HFFc6 (cell line): ENCODE measurements at places on chromosomes 3 and 15.

GRCh38 chr3:171460725-171461524 lies 720 bp upstream of the TNIK start:
- H3K4me1 ChIP-seq = peaks cover 44% of the 10 kb centered on the region
- peaks cover 6% of the 10 kb centered on the region; the same call in 1 of the 2 replicates for H3K36me3 ChIP-seq
- H3K27ac ChIP-seq = peak overlapping the region; percentile 59
- H3K27me3 ChIP-seq = no peaks in the 10 kb centered on the region; the same call in 1 of the 2 replicates

GRCh38 chr3:160822936-160823335 lies 66.9 kb downstream of the PPM1L start:
- no peak overlapping the region for H3K27ac ChIP-seq
- no peaks in the 10 kb centered on the region for H3K36me3 ChIP-seq
- H3K27me3 ChIP-seq = peaks cover 3% of the 10 kb centered on the region; the same call in 1 of the 2 replicates
- no peak for DNase-seq
- H3K4me3 ChIP-seq = no peak overlapping the region

DNA sequence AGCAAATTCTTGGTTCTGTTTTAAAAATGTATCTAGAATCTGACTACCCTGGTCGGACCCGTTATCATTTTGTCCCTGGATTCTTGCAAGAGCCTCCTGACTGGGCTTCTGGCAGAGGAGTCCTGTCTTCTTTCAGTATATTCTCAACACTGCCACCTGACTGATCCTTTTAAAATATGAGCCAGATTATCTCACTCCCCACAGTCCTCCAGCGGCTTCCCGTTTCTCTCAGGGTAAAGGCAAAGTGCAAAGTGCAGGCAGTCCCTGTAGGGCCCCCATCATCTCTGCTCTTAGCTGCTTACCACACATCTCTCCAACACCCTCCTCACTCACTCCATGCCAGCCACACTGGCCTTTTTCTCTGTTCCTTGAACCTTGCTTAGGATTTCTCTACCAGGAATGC lies 28.4 kb downstream of the CRTC3 start:
- H3K4me1 ChIP-seq = peaks cover 82% of the 10 kb centered on the region
- peaks cover 12% of the 10 kb centered on the region for H3K36me3 ChIP-seq
- H3K4me3 ChIP-seq = peak overlapping the region; percentile 65
- H3K27ac ChIP-seq = peak overlapping the region; percentile 95

DNA sequence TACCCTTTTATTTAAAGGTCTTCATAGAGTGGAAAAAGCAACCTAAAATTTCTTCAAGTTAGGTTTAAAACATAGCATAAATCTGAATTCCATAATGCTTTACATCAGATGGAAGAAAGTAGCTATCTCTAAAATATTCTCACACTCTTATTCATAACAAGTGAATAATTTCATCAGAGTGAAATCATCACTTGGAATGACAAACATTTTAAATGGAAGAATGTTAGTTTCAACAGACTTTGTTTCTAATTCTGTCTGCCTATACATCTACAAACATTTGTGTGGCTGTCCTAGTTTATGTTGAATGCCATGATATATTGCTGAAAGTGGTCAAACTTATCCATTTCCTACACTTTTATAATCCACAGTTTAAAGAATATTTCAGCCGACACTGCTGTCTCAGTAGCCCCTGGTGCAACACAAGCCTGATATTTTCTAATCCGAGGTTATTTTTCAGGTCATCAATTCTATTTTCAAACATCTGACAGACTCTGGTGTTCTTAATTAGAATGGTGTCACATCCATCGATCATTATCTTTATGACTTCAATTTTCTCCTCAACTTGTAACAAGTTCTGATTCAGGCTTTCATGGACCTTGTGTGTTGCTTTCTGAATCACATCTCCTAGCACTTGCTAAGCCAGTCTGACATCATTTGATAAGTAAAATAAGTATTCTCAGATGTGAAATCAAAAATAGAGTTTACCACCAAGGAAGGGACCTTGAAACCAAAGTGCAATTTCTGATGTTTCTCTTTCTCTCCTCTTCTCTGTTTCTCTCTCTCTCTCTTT lies 17.1 kb upstream of the CNTN3 start:
- peaks cover 67% of the 10 kb centered on the region for H3K4me1 ChIP-seq
- peak overlapping the region; percentile 76 for H3K27ac ChIP-seq
- no peaks in the 10 kb centered on the region for H3K36me3 ChIP-seq
- H3K4me3 ChIP-seq = peak overlapping the region; percentile 78

DNA sequence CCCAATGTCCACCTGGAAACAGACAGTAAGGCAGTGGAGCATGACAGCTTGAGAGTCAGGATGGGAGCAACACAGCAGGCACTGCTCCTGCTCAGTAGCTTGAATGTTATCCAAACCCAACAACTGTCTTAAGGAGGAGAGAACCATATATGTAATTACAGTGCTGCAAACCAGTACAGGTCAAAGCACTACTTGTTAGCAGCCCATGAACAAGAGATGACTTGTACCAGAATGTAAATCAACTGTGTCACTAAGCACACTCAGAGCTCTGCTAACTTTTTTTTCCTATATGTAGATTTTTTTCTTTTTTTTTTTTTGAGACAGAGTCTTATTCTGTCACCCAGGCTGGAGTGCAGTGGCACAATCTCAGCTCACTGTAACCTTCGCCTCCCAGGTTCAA lies 87.1 kb downstream of the ANO10 start:
- DNase-seq = no peak
- H3K27ac ChIP-seq = no peak overlapping the region
- peaks cover 12% of the 10 kb centered on the region for H3K4me1 ChIP-seq
- no peaks in the 10 kb centered on the region for H3K27me3 ChIP-seq
- no peaks in the 10 kb centered on the region; the same call in 1 of the 2 replicates for H3K36me3 ChIP-seq
- no peak overlapping the region for H3K4me3 ChIP-seq

DNA sequence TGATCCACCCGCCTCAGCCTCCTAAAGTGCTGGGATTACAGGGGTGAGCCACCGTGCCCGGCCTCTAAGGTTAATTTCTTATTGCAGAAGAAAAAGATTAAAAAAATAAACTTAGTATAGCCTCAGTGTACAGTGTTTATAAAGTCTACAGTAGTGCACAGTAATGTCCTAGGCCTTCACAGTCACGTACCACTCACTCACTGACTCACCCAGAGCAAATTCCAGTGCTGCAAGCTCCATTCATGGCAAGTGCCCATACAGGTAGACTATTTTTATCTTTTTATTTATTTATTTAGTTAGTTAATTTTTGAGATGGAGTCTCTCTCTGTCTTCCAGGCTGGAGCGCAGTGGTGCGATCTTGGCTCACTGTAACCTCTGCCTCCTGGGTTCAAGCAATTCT lies 3.2 kb upstream of the FLNB start:
- H3K27ac ChIP-seq = peak overlapping the region; percentile 99
- peak overlapping the region; percentile 26; the same call in 1 of the 2 replicates for H3K4me3 ChIP-seq
- peaks cover 45% of the 10 kb centered on the region for H3K4me1 ChIP-seq
- peaks cover 6% of the 10 kb centered on the region; the same call in 1 of the 2 replicates for H3K36me3 ChIP-seq
- H3K27me3 ChIP-seq = peaks cover 3% of the 10 kb centered on the region

- H3K36me3 ChIP-seq = no peaks in the 10 kb centered on the region
- DNase-seq = no peak
- H3K4me3 ChIP-seq = no peak overlapping the region
- no peaks in the 10 kb centered on the region for H3K4me1 ChIP-seq
- H3K27me3 ChIP-seq = no peaks in the 10 kb centered on the region; the same call in none of the 2 replicates
These were observed 171.2 kb downstream of the KCNMB2 start for GRCh38 chr3:178707311-178708031.

- H3K4me3 ChIP-seq = no peak overlapping the region
- H3K27me3 ChIP-seq = peaks cover 3% of the 10 kb centered on the region; the same call in 1 of the 2 replicates
- H3K27ac ChIP-seq = no peak overlapping the region
- DNase-seq = no peak
These were observed 179.6 kb upstream of the THRB start for GRCh38 chr3:24674261-24674660.

DNA sequence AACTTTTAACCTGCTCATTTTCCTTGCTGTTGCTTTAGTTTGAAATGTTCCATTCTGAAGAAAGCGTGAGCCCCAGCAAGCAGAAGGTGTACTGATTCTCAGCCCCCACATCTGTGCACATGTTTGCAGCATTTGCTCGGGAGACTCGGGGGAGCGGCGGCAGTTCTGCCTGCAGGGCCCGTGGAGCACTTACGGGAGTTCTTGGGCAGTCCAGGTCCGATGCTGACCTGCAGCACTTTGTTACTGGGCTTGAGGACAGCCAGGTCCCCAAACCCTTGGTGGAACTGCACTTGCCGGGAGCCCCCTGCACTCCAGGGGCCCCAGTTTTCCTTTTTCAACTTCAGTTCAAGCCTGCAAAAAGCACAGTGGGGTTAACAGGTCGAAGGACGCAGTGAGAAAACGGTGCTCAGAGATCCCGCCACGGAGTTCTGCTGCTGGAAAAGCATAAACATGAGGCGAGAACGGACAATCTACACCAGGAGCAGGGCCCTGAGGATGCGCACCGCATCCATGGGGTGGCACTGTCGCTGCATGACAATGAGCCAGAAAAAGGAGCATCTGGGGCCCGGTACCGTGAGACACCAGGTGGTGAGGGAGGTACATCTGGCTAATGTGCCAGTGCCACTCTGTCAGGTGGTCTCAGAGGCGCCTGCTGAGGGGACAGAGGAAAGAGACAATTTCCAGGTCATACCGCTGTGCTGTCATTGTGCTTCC lies 45.6 kb upstream of the LDHAL6B start:
- peaks cover 5% of the 10 kb centered on the region; the same call in 1 of the 2 replicates for H3K27me3 ChIP-seq
- no peak for DNase-seq
- no peak overlapping the region for H3K27ac ChIP-seq
- H3K36me3 ChIP-seq = peaks cover 12% of the 10 kb centered on the region

DNA sequence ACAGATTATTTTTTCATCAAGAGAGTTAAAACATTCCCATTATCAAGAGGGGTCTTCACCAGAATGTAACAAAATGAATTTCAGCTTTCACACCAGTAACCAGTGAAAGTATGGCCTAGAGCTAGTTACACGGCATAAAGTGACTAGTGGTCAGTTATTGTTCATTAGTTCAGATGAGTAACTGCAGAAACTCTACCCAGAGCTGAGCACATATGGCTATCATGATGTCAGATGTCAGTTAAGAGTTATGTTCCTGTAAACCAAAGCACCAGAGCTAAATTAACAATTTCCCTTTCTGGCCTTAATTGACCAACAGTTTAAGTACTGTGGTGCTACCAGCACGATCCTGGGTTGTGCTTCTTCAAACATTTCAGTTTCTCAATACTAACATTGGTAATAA lies 6.6 kb upstream of the MRPS25 start:
- DNase-seq = no peak
- H3K4me3 ChIP-seq = no peak overlapping the region
- H3K4me1 ChIP-seq = 0 out of 2 replicates have a peak, but pooled peaks cover 4% of the 10 kb centered on the region
- H3K36me3 ChIP-seq = peaks cover 25% of the 10 kb centered on the region
- no peak overlapping the region for H3K27ac ChIP-seq

GRCh38 chr3:31246293-31247062 lies 286.2 kb upstream of the STT3B start:
- no peak overlapping the region for H3K4me3 ChIP-seq
- no peak overlapping the region for H3K27ac ChIP-seq
- peaks cover 5% of the 10 kb centered on the region; the same call in 1 of the 2 replicates for H3K36me3 ChIP-seq
- peaks cover 20% of the 10 kb centered on the region for H3K4me1 ChIP-seq

- no peak for DNase-seq
- no peaks in the 10 kb centered on the region for H3K4me1 ChIP-seq
- H3K27me3 ChIP-seq = peaks cover 5% of the 10 kb centered on the region
- no peak overlapping the region for H3K4me3 ChIP-seq
- H3K27ac ChIP-seq = no peak overlapping the region
- no peaks in the 10 kb centered on the region for H3K36me3 ChIP-seq
These were observed 241.0 kb upstream of the LYSMD4 start for GRCh38 chr15:99974246-99974645.

- H3K27ac ChIP-seq = no peak overlapping the region
- no peaks in the 10 kb centered on the region for H3K36me3 ChIP-seq
- no peak overlapping the region; the same call in 1 of the 2 replicates for H3K4me3 ChIP-seq
- peaks cover 25% of the 10 kb centered on the region for H3K4me1 ChIP-seq
These were observed 109.4 kb upstream of the SMAD3 start for GRCh38 chr15:66955871-66956585.

DNA sequence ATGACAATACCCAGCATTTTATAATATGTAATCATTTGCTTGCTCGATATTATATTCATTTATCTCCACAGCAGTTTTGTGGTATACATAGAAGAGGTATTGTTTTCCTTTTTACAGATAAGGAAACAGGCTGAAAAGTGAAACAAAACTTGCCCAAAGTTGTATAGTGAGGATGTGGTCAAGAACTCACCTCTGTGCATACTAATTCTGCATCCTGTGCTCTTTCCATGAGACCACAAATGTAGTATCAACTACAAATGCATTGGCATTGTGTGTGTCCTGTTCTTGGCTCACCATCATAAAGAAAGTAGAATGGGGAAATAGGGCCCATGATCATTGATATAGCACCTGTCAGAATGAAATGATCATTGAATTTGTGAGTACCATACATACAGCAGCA lies 167.3 kb downstream of the NECTIN3 start:
- peaks cover 4% of the 10 kb centered on the region; the same call in 1 of the 2 replicates for H3K36me3 ChIP-seq
- H3K27ac ChIP-seq = no peak overlapping the region
- no peak for DNase-seq
- H3K27me3 ChIP-seq = no peaks in the 10 kb centered on the region; the same call in 1 of the 2 replicates
- no peak overlapping the region for H3K4me3 ChIP-seq
- H3K4me1 ChIP-seq = peaks cover 22% of the 10 kb centered on the region

GRCh38 chr3:182794455-182795388 lies 1.4 kb downstream of the ATP11B start:
- 0 out of 2 replicates have a peak, but pooled peaks cover 3% of the 10 kb centered on the region for H3K36me3 ChIP-seq
- peaks cover 29% of the 10 kb centered on the region for H3K4me1 ChIP-seq
- no peak for DNase-seq

GRCh38 chr15:69468241-69469121 lies 15.9 kb downstream of the RPLP1 start:
- H3K4me3 ChIP-seq = no peak overlapping the region
- no peak overlapping the region for H3K27ac ChIP-seq
- H3K4me1 ChIP-seq = peaks cover 41% of the 10 kb centered on the region
- peak; percentile 39 for DNase-seq
- no peaks in the 10 kb centered on the region; the same call in none of the 2 replicates for H3K27me3 ChIP-seq

- no peak overlapping the region for H3K4me3 ChIP-seq
- DNase-seq = no peak
- no peak overlapping the region for H3K27ac ChIP-seq
- H3K27me3 ChIP-seq = peaks cover 1% of the 10 kb centered on the region
- H3K4me1 ChIP-seq = no peaks in the 10 kb centered on the region
These were observed 115.6 kb downstream of the ADAMTSL3 start for GRCh38 chr15:83769411-83769999.

GRCh38 chr15:51757450-51757849 lies 6.1 kb downstream of the TMOD2 start:
- no peak for DNase-seq
- no peak overlapping the region for H3K27ac ChIP-seq
- H3K27me3 ChIP-seq = no peaks in the 10 kb centered on the region; the same call in 1 of the 2 replicates
- no peaks in the 10 kb centered on the region; the same call in 1 of the 2 replicates for H3K36me3 ChIP-seq

- no peak for DNase-seq
- no peaks in the 10 kb centered on the region for H3K36me3 ChIP-seq
- H3K27me3 ChIP-seq = peaks cover 2% of the 10 kb centered on the region
- H3K4me3 ChIP-seq = no peak overlapping the region
- no peak overlapping the region for H3K27ac ChIP-seq
These were observed 366.7 kb downstream of the SHQ1 start for GRCh38 chr3:72481542-72481941.

GRCh38 chr3:127328421-127328820 lies 40.6 kb upstream of the PRR20G start:
- peaks cover 2% of the 10 kb centered on the region for H3K27me3 ChIP-seq
- H3K4me1 ChIP-seq = no peaks in the 10 kb centered on the region
- no peak overlapping the region for H3K4me3 ChIP-seq
- peaks cover 5% of the 10 kb centered on the region for H3K36me3 ChIP-seq
- no peak for DNase-seq
